ENCODE measurements at places on chromosomes 6 and 20.

DNA sequence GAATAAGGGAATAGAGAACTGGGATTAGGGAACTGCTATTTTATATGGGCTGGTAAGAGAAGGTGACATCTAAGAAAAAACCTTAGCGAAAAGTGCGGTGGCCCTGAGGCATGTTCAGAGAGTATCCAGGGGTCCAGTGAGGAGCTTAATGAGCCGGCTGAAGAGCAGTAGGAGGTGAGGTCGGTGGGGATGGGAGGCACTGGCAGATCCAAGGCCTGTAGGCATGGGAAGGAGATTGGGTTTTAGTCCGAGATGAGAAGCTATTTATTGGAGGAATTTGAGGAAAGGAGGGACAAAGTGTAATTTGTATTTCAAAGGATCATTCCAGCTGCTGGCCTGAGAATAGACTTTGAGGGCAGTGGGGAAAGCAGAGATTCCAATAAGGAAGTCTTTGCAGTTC, 123.8 kb downstream of the QKI start:
- DNase-seq: no peak

DNA sequence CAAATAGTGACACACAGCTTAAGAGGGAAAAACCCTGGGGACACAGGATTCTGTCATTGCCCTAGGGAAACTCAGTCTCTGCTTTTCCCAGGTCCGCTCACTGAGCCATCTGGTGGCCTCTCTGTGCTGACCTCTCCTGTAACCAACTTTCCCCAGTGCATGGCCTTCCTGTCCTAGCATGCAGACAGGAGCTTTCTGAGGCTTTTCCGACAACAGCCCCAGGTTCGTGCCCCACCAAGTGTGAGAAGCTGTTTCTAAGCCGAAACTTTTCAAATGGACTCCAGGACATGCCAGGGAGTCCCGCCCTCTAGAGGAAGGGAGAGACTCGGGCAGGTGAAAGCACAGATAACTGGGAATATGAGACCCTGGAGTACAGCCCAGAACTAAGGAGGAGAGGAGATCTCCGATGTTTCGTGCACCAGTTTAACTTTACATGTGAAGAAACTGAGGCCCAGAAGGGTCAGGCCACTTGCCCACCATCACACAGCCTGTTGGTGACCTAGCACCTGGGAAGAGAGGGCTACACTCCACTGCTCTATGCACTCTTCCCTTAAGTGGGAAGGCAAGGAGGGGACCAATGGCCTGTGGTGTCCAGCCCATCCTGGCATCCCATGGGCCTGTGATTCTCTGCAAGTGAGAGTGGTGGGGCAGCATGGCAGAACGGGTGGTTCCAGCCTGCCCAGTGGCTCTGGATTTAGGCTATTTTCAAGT, 46.2 kb downstream of the RPP40 start:
- no peak for DNase-seq

GRCh38 chr6:127299522-127300240, 33.0 kb downstream of the RNF146 start:
- DNase-seq: no peak

- DNase-seq: no peak
These were observed 114.0 kb downstream of the MYB start for GRCh38 chr6:135295085-135295484.

- DNase-seq: no peak
These were observed 63.2 kb downstream of the ZNF217 start for GRCh38 chr20:53530440-53530839.

DNA sequence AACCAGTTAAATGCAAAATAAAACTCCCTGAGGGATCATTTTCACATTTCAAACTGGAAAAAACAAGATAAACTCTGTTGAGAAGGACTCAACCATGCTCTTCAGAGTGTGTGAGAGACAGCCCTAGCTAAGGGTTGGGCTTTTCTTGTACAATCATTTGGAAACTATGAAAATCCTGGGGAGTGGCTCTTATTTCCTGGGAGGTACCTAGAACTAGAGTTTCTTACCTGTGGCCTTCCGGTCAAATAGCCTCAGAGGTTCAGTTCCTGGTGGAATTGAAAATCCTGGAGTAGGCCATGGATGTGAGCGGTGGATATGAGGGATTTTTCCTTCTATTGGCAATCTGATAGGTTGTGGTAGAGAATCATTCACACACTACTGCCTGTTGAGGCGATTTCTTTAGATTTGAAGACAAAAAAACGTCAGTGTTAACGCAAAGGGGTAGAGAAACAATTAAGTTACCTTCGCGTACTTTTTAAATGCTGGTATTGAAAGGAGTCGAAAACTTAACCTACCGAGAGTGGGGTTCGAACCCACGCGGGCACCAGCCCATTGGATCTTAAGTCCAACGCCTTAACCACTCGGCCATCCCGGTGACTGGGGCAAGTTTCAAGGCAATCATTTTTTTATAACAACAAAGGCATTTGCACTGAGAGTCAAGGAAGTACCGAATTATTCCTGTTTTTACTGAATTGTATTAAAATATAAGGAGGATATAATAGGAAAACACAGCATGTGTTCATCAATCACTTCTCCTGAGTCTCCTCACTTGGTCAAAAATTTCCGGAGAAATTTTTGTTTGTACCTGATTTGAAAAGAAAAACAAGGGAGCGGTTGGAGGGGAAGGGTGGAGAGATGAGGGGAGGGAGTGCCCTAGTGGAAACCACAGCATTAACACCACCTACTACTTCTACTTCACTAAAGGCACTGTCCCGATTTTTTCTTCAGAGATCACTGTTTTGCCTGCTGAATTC, 191.3 kb downstream of the OR2B2 start:
- DNase-seq: no peak

DNA sequence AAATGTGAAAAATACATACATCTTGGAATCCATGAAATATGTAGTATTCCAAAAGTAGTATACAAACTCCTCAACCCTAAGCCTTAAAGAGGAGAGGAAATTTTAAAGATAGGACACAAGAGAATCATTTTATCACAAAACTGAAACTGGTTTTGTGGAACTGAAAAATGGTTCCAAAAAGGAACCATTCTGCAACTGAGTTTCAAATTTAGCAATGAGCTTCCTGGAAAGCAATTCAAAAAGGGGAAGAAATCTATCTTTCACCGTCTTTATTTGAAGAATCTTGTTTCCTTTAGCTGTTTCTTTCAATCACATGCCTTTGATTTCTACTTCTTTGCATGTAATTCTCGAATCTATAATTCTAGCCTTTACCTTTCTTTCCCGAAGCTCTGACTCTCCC, 32.2 kb upstream of the LAMP5 start:
- no peak for DNase-seq

DNA sequence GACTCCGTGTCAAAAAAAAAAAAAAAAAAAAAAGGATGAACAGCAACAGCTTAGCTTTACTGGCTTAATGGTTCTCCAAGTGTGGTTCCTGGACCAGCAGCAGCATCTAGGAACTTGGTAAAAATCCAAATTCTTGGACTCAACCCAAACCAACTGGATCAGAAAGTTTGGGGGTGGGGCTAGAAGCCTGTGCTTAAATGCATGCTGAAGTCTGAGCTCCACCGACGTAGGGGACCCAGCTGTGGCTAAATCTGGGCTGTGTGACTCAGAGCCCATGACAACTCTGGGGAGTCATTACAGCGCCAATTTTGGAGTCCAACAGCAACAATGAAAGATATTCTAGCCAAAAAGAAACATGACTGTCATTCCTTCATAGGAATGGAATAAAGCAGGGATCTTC, 13.6 kb upstream of the CHD6 start:
- DNase-seq: no peak

DNA sequence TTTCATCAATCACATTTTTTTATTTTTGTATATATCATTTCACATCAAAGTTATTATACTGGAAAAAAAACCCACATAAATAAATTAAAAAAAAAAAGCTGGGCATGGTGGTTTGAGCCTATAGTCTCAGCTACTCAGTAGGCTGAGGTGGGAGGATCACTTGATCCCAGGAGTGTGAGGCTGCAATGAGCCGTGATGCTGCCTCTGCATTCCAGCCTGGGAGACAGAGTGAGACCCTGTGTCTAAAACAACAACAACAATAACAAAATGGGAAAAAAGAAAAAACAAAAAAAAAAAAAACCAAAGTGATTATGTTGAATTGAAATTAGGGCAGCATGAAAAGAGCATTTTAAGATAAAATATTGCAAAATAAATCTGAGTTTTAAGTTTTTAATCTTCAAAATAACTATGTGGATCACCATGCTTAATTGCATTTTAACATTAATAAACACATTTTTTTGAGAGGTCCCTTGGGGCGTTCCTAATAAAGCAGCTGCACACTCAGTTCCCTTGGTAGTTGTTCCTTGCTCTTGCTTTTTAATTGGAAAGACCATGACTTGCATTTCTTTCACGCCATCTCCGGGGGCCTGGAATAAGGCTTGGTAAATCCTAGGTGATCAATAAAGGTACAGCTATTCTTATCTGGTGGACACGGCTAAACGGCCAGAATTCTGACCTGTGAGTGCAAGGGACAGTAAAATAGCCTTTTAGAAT, 15.1 kb downstream of the NOX3 start:
- DNase-seq: no peak

GRCh38 chr6:98782772-98783171, 51.6 kb upstream of the POU3F2 start:
- DNase-seq: no peak

DNA sequence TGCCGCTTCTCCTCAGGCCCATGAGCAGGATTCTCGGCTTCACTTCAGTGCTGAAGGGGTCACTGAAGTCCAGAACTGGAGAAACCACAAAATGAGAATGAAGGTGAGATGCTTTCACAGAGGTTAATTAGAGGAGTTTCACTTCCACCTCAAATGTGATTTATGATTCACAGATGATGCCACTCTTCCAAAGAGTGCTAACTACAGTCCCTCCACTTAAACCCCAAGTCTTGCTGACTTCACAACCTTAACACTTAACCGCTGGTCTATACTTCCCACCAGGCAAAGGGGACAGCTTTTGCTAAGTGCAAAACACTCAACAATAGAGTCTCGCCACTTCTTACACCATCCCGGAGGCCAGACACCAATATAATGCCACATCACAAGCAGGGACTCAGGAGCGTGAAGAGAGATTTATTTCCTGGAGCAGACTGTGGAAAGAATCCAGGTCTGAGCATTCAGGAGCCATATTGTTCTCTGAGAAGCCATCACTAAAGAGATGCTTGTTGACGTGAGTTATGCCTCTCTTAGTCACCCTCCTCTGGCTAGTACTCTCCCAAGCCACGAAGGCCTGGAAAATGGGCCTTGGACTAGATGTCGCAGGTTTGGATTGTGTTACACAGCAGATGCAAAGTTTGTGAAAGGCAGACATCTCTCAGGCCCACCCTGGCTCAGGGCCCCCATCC, 24.4 kb downstream of the RRAGD start:
- no peak for DNase-seq

Data from skin of body (tissue), 3 donors.